ENCODE measurements at places on chromosomes 2 and 18.

- DNase-seq = no peak
Observed at GRCh38 chr18:61948846-61949438, 56.1 kb upstream of the RNF152 start.

DNA sequence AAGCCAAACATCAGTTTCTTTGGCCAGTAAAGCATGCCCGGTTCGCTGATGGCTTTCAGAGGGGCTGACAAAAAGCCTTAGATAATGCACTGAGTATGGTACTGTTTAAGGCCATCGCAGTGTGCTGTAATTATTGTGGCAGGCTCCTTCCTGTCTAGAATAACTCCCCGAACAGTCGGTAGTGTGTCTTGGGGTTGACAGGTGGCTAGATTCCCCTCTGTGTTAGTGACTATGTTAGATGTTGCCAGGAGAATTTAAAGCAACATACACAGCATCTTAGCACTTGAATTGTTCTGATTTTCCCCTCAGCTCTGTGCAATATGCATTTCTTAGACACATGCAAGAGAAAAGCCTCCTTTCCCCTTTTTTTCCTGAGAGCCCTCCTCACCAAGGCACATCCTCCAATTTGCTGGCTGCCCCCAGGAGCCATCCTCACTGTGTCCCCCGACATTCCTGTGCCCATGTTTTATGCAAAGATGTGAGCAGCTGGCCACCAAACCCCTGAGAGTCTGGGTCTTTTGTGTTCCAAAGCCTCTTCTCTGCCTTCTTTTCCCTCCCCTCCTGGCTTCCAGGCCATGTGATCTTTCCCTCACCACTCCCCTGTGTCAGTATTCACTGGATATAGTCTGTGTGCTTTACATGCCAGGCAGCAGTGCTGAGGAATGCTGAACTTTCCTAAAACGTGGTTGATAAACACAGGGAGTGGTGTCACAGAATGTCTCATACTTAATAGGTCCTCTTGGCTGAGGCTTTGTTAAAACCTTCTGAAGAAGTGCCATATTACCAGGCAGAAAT, 331.5 kb downstream of the HRH4 start:
- DNase-seq = peak; percentile 46

DNA sequence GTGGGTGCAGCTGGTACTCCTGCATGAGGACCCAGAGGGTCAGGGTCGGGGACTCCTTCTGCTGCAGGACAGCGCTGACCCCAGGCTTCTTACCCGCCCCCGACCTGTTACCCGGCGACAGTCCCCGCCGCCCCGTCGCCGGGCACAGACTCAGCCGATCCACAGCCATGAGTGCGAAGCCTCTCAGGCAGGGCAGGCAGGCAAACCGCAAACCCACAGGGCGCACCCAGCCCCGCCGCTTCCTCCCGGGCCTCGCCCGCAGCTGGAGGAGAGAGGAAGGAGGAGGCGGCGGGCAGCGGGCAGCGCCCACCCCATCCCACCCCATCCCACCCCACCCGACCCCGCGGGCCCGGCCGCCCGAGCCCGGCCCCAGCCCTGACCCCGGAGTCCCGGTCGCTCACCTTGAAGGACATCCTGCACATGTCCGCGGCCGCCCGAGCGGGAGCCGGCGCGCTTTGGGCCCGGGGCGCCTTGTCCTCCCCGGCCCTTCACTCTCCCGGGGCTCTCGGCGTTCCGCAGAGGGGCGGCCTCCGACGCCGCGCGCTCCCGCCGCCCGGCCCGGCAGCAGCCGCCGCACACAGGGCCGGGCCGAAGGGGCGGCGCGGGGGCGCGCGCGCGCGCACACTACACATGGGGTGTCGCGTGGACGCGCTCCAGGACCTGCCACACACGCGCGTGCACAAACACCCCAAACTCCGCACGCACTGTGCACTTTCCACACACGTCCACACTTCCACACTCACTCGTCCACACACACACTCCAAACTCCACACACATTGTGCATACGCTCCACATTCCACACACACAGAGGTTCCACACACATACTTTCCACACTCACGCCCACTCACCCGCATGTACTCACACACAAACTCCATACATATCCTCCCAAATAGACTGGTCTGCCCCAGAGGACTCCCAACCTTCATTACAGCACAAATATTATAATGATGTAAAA, at the start of gene ANKRD29:
TSS of gene ANKRD29 (minus strand) at position 603 of the 955 bp plus-strand sequence. CDS start at position 422, 181 bp downstream.
- DNase-seq = peak; percentile 45

DNA sequence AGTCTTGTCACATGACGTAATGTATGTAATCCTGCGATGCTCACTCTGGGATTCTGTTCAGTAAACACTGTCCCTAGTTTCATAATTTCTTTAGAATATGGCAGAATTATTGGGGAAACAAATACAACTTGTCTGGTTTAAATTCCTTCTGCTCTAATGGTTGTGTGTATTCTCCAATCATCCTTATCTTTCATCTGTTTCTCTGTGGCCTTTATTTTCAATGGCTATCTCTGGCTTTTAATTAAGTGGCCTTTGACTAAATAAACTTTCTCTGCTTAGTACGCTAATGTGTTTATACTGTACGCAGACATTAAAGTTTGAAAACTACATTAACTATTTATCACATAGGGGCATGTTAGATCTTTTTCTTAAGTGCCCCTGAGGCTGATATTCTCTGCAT, 40.9 kb downstream of the CDH7 start:
- no peak for DNase-seq

DNA sequence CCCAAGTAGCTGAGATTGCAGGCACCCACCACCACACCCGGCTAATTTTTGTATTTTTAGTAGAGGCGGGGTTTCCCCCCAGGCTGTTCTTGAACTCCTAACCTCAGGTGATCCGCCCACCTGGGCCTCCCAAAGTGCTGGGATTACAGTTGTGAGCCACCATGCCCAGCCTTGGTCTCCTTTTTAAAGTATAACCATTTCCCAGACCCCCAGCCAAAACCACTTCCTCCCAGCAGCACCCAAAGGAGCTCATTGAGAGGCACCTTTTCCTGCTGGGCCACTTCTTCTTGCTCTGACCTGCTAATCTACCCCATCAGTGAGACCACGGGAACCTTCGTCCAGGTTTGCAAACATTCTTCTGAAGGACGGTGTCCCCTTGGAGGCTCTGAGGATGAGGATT, 69.9 kb downstream of the INPP5D start:
- no peak for DNase-seq

- no peak for DNase-seq
Observed at GRCh38 chr2:239163688-239164334, 237.0 kb downstream of the HDAC4 start.

DNA sequence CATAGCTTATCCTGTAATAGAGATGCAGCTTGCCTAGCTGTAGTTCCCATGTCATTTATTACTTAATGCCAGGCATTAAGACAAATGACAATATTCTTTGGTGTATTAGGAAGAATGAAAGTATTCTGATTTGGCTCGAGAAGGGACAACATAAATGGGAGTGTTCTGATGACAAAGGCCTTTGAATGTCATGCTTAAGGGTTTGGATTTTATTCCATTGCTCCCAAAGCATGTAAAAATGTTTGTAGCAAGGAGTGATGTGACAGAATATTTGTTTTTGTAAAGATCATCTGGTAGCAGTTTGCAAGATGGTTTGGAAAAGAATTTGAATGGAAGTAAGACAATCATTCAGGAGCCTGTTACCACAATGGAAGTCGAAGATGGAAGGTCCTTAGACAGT, 30.4 kb downstream of the EEF1B2 start:
- DNase-seq = no peak

DNA sequence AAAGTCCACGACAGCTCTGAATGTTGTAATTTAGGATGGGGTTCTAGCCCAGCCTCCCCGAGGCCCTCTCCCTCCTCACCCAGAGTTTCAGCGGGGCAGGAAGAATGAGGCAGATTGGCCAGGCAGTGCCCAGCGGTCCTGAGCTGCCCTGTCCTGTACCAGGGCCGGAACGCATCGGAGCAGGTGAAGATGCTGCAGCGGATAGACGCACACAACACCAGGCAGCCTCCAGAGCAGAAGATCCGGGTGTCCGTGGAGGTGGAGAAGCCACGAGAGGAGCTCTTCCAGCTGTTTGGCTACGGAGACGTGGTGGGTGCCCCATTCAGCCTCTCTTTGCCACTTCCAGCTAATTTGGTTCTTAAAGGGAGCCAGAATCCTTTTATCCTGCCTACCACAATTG, 10.8 kb downstream of the KHK start:
- no peak for DNase-seq

DNA sequence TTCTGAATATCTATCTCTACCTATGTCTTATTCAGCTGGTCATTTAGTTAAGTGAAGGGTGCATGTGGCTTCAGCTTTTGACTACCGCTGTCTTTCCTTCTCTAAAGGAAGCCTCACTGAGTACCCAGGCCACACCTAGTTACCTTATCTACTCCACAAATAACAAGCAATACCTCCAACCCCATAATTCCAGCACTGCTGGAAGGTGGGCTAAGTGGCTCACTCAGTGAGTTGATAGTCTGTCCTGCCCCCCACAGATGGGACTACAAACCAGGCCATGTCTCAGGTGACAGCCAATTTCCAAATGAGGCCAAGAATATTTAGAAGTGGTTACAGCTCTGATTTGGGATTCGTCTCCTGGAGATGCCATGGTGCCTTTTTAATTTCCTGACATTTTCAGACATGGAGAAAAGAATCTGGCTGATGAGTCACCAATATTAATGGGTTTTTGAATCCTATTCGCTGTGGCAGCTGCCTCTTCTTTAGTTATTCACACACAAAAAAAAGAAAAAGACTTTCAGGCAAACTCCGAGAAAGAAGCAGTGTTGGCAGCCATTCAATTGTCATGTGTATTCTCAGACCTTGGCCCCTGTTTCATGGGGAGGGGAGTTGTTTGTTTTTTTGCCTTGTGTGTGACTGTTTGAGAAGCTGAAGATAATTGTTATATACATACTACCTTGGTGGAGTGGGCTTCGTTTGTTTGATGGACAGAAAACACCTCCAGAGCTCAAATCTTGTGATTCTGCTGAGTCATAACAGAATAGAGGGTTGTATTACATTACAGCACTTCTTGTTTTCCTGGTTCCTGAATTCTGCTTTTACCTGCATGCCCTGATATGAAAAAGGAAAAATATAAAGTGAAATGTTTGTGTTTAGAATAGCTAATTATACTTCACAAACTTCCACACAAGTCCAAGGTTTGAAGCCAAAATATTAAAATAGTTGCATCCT, 64.2 kb downstream of the SCG2 start:
- peak; percentile 31 for DNase-seq

- no peak for DNase-seq
Observed at GRCh38 chr2:228723599-228723998, 542.1 kb upstream of the SPHKAP start.

DNA sequence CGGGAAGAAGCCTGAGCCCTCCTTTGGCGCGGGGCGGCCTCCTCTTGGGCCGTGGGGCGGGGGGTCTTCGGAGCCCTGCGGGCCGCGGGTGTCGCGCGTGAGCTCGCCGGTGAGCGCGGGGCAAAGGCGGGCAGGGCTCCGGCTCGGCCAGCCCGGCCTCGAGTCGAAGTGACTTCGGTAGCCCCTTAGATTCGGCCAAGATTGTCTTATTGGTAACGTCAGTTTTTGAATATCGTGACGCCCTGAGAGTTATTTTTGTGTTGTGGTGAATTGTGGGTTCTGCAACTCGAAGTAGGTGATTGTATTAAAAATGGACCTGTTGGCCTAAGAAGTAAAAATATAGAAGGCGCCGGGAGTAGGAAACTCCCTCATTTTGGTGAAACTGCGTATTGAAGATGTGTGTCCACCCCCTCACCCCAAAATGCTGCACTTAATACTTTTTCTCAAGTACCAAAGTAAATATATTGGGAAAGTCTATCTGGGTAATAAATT, 669 bp downstream of the MARCHF7 start:
- no peak for DNase-seq

DNA sequence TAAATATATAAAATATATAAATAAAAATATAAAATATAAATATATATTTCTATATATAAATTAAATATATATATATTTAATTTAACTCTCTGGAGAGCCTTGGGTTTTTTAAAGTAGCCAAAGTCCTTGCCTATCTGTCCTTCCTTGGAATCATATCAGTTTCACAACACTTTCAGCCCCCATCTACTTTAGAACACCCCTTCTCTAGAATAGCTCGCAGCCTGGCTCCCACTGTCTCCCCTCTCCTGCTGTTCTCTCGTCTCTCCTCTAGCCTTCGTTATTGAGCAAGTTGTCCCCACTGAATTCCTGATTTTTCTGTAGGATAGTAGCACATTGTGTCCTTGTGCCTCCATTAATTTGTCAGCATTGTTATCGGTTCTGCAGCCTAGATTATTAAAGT, 677.0 kb downstream of the RNF144A start:
- DNase-seq = no peak

DNA sequence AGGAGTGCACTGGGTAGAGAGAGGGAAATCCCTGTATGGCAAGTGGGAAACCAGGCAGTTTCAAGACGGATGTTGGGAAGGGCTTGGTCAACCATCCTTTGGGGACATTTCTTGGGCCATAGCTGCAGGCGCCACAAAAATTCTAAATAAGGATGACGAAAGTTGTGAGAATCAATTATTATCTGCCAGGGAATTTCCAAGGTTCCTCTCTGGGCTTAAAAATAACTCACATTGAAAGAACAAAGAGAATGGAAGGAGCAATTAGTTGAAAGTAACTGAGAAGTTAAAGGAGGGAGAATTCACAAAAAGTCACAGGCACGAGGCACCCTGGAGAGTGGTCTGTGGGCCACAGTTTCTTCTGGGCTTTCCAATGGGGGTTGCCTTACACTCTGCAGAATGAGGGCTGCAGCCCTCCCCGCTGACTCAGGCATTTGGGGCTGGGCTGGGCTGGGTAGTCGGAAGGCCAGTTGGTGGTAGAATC, 195.7 kb downstream of the SMAD7 start:
- no peak for DNase-seq

DNA sequence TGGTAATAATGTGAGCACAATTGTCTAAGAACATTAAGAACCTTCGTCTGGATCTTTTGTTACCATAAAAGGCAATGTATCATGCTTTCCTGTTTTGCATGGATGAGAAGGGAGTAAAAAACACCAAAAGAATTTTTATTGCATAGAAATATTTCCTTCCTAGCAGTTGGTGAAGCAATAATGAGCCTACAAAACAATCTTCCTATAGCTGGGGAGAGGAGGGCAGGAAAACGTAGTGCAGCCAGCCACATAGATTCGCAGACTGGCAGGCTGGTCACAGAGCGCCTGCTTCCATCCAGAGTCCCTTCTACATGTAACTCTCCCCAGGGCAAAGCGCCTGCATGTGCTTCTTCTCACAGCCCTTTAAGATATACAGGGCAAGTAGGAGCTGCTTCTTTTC, 190.4 kb downstream of the BABAM2 start:
- DNase-seq = no peak

DNA sequence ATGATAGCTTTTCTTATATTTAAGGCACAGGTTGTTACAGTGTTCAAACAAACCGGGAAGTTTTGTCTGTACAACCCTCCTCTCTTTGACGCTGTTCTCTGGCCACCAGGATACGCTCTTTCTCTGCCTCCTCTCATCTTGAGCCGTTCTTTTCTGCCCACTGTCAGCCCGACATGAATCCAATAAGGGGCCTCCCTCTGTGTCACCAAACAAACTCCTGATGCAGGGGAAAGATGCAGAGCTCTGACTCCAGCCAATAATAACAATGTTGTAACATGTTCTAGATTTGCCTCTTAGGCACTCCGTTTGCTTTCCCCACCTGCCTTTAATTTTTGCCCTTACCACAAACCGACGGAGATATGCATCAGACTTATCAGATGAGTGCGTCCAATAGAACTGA, 449.3 kb downstream of the SLC4A3 start:
- DNase-seq = peak; percentile 53

Measured in right hindlimb (tissue), 1 donor.